ENCODE measurements at places on chromosomes 11 and 22. TPM values are rescaled to one million over a fixed set of nuclear protein-coding genes. Genes with fewer than 3 reads are reported as not detected.

The OR5P2 gene
- total RNA-seq: not detected

The FADS3 gene
- total RNA-seq: 6.9 TPM

The SUSD2 gene
- 1.9 TPM for total RNA-seq

The MMP1 gene
- total RNA-seq: 0.79 TPM

DNA sequence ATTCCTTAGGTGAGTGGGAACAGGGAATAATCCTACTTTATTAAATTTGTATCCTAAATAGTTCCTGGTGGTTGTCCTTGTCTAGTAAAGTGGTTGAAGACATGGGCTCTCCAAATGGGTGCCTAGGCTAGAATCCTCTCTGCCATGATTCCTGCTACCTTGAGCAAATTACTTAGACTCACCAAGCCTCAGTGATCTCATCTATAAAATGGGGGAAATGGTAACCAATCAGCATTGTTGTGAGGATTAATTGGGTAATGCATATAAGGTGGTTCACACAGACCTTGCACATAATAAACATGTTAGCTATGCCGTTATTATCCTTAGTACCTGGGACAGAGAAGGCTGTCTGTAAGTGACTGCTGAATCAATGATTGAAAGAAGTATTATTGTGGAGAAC is 109.9 kb downstream of the FAR1 start:
- no peak for DNase-seq

DNA sequence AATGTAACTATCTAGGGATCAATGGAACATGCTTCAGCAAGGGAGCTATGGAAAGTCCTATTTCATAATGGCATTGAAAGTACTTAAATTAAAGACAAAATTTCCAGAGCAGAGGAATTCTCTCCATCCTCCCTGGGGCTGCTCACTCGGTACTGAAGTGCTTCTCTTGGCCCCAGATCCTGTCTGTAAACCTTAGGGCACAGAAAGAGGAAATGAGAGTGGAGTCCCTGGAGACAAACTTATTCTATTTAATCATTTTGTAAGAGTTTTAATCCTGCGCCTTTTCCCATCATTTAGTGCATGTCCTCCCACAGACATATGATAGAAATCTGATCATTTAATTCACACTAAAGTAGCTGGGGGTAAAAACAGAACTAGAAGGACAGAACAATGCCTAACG is 20.9 kb upstream of the PAMR1 start:
- no peak for DNase-seq

GRCh38 chr11:77179048-77179447 is 51.0 kb downstream of the MYO7A start:
- no peak for DNase-seq

- DNase-seq: peak; percentile 17
Observed at GRCh38 chr11:2687782-2688191, 12.0 kb downstream of the KCNQ1OT1 start.
